ENCODE measurements at places on chromosomes 2 and 18. TPM values are rescaled to one million over a fixed set of nuclear protein-coding genes. Genes with fewer than 3 reads are reported as not detected.

The ZBTB7C gene
- total RNA-seq, result not detected

The CD207 gene
- not detected for total RNA-seq

The TNFRSF11A gene
- total RNA-seq, result 15.8 TPM

The SERPINB11 gene
- not detected for total RNA-seq

The FAM110C gene
- 2.1 TPM for total RNA-seq

The RNF181 gene
- total RNA-seq, result 163 TPM

The ITGB6 gene
- total RNA-seq, result not detected

The MAP2 gene
- total RNA-seq, result 0.33 TPM

The FNDC4 gene
- total RNA-seq, result not detected

The MITD1 gene
- 107 TPM for total RNA-seq

The MDH1B gene
- total RNA-seq, result 0.36 TPM

The EVA1A gene
- 0.72 TPM for total RNA-seq

The COL4A4 gene
- total RNA-seq, result not detected

The ERICH2 gene
- not detected for total RNA-seq

The PARD3B gene
- total RNA-seq, result 0.09 TPM

The POLE4 gene
- 51.8 TPM for total RNA-seq

The DAW1 gene
- not detected for total RNA-seq

The ZNF236 gene
- 24.5 TPM for total RNA-seq

The TFCP2L1 gene
- total RNA-seq, result 0.06 TPM

The PLCD4 gene
- total RNA-seq, result 0.36 TPM

The NPHP1 gene
- total RNA-seq, result 1.8 TPM

The GTF2A1L gene
- total RNA-seq, result not detected

The EMX1 gene
- not detected for total RNA-seq

All from activated naive CD4-positive, alpha-beta T cell treated with anti-CD3 and anti-CD28 coated beads, Interleukin-2, amount 50 U/mL, for 72 hours (primary cell).